ENCODE measurements at places on chromosomes 5 and 9.

- no peak for DNase-seq
Measured at GRCh38 chr5:133839721-133840120, 128.7 kb downstream of the C5orf15 start.

DNA sequence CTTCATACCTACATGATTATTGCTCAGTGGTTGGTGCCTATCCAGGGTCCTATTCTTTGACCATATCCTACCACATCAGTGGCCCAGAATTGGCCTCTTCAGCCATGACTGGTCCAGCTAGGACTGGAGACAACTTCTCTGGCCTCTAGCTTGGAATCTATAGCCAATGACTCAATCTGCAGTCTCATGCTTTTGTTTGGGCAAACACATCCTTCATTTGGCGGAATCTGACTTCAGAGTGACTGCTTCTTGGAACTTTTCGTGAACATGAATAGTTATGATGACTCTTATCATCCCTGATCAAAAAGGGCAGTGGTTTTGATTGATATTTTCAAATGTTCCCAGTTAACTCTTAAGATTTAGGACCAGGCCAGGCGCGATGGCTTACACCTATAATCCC, 134.1 kb downstream of the PAPPA start:
- no peak for DNase-seq

- no peak for DNase-seq
Measured at GRCh38 chr5:177090813-177091212, 4.1 kb downstream of the FGFR4 start.

DNA sequence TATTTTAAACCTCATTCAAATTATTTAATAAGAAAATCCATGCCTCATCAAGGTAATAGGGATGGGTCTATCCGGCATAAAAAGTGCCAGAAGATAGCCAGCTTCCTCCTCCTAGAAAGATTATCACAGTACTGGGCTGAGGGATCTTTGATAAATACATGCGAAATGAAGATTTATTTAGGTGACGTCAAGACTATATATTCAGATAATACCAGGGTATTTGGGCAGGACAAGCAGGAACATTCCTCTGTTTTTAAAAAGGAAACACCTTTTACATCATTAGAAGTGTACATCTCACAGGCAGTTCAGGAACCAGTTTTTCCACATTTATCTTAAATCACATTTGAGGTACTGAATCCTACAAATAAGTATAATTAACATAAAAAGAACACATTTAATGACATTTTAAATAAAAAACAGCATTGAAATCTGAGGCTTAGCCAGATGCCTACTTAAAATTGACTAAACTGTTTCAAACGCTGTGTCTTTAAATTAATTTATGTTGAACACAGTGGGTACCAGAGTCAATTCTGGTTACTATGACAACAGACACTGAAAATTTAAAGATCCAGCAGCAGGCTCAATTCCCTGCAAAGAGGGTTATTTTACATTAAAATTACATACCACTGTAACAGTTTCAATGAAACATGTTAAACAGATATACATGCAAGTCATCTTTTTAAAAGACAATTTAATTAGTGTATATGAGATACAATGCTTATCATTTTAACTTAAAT, 124.7 kb upstream of the SLCO6A1 start:
- no peak for DNase-seq

DNA sequence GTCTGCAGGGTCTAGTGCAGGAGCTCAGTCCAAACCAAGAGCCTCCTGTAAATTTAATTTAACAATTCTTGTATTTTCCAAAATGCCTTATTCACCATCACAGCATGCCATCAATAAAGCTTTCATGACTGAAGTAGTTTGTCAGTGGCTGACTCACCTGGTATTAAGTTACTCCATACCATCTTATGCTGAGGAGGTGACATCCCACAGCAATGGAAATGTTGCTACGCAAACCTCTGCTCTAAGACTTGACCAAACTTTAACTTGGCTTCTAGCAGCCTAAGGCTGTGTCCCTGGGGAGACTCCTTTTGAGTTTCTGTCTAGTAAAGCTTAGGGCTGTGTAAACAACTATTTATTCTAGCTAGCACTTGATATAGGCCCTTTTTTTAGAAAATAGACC, 1231.3 kb upstream of the CDH18 start:
- DNase-seq, result no peak

DNA sequence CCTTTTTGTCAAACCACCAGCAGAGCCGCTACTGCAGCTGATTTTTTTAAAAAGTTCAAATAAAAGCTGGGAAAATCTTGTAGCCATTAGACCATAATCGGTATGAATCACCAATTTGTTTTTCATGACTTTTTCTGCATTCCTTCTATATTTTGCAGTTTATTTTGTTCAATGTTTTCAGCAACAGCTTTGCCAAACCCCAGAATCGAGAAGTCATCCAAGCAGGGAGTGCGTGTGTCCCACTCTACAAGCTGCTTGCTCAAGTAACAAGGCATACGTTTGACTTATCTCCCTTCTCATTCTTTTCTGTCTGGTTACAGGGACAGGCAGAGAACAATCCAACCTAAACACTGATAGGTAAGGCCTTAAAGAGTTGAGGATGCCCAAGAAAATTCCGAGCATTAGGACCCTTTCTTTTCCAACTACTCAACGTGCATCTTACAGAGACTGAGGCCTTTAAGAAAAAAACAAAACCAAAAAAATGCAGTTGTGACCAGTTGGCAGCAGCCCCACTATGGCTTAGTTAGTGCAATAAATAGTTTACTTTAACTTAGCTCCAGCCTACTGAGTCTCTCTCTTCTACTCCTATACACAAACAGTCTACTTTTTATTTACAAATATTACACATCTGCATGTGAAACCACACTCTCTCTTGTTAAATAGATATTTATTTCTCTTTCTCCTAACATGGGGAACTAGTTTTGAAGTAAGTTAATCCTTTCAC, 134.7 kb upstream of the SLIT3 start:
- no peak for DNase-seq

DNA sequence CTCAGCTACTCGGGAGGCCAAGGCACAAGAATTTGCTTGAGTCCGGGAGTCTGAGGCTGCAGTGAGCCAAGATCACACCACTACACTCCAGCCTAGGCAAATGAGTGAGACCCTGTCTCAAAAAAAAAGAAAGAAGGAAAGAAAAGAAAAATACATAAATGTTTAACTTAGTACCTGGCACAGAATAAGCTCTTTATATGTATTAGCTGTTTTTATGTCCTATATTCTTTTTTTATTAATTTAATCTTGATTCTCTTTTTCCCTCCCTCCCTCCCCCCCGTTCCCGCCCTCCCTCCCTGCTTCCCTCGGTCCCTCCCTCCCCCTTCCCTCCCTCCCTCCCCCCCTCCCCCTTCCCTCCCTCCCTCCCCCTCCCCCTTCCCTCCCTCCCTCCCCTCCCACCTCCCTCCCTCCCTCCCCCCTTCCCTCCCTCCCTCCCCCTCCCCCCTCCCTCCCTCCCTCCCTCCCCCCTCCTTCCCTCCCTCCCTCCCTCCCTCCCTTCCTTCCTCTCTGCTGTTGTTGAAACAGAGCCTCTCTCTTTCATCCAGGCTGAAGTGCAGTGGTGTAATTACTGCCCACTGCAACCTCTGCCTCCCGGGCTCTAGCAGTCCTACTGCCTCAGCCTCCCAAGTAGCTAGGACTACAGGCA, 135.8 kb upstream of the GRHPR start:
- DNase-seq, result no peak

Data from CD4-positive, alpha-beta T cell treated with Interleukin-15 for 4 hours (primary cell).